ENCODE measurements at places on chromosomes 12 and 14. TPM values are rescaled to one million over a fixed set of nuclear protein-coding genes. Genes with fewer than 3 reads are reported as not detected.

The ATP2B1 gene
- total RNA-seq: 55.2 TPM

The LYSET gene
- total RNA-seq: 14.9 TPM

The PPP1R36 gene
- total RNA-seq: 1.1 TPM

The ACOT6 gene
- total RNA-seq: not detected

DNA sequence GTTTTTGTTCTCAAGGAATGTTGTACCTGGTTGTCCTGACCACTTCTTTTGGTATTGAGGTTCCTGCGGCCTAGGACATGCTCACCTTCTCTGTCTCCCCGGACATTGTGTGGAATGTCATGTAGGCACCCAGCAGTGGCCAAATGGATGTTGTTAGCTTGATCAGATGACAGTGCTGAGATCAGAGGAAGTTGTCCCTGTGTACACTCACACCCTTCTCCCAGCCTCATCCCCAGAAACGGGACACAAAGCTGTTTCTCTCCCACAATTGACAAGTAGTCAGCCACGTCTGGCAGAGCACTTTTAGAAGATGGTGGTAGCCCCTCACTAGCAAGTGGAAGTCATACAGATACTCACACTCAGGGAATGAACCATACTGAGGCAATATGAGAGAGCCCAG is 3.0 kb downstream of the PLEKHH1 start:
- H3K4me3 ChIP-seq: no peak overlapping the region
- H3K4me1 ChIP-seq: peaks cover 9% of the 10 kb centered on the region
- no peak overlapping the region for H3K27ac ChIP-seq
- no peaks in the 10 kb centered on the region for H3K36me3 ChIP-seq
- H3K27me3 ChIP-seq: peaks cover 12% of the 10 kb centered on the region

DNA sequence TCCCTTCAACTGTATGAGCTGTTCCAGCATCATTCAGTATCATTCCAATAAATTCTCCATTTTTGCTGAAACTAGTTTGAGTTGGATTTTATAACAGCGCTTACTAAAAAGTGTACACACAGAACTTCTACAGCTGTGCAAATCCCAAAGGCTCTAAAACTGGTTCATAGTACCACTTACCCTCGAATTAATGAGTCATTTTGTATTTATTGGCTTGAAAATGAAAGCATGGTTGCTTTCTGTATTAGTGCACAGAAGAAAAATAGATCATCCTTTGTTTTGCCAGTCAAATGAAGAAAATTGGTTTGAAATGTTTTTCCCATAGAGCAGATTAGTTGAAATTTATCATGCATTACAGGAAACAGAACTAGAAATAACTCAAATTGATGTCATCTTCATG is 268.3 kb upstream of the CPNE8 start:
- H3K4me3 ChIP-seq: no peak overlapping the region
- no peaks in the 10 kb centered on the region for H3K27me3 ChIP-seq
- no peaks in the 10 kb centered on the region for H3K4me1 ChIP-seq
- no peaks in the 10 kb centered on the region for H3K36me3 ChIP-seq
- DNase-seq: no peak
- H3K27ac ChIP-seq: no peak overlapping the region

All from chondrocyte (in vitro differentiated cells).